Activated CD4-positive, alpha-beta T cell treated with anti-CD3 and anti-CD28 coated beads, Interleukin-2, amount 50 U/mL, for 24 hours (primary cell): ENCODE measurements at places on chromosomes 16 and 17.

- no peak for DNase-seq
Observed at GRCh38 chr16:1825381-1825863, 1.2 kb downstream of the HAGH start.

- no peak for DNase-seq
Observed at GRCh38 chr16:29820271-29820701, at the start of gene MVP. MVP (plus strand) TSS chr16:29820462; CDS start chr16:29830550, 10,088 bp downstream.

DNA sequence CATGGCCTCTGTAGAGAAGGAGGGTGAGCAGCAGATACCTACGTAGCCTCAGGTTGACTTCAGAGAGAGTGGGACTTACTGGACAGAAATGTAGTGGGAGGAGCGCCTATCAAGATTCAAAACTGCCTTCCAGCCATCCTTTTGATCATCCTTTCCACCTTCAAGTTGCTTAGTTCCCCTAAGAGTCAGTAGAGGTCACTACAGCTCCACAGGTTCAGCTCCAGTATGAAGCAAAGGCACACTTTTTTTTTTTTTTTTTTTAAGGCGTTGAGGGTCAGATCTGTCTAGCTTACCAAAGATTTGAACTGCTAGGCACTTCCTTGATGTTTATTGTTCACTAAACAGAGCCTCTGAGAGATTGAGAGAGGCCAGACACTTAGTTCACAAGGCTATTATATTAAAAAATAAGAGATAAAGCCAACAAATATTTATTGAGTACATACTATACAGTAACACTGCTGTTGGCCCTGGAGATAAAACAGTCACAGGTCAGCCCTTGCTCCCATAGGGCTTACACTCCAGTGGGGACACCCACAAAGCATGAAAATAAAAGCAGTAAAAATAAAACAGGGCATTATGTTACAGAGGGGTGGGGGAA is 3.1 kb downstream of the RNF227 start:
- peak; percentile 51 for DNase-seq

DNA sequence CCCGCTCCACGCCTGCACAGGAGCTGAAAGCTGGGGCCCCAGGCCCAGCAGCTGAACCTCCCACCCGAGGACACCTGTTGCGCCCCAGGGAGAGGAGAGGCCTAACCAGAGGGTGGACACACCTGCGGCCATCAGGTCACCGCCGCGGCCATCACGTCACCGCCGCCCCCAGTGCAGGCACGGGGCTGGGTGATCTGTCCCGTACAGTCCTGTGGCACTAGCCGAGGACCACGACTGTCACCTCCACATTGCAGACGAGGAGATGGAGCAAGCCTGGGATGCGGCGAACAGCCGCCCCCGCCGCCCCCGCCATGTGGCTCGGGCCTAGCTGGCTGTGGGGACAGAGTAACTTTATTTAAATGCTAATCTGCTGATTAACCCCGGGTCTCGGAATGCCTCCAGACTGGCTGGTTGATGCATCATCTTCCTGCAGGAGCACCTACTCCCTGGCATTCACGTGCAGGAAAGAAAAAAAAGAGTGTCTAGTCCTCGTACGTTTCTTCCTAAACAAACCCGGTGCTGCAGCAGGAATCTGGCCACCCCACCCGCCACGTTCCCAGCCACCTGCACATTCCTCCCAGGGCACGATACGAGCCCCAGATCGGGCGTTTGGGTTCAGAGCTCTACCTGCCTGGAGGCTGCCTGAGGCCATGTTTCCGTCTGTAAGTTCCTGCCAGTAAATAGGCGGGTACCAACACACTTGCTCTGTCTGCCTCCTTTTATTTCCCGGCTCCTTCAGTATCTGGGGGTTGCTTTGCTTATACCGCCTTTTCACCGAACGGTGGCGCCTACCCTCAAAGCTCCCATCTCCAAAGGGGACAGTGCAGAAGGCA is 29.9 kb downstream of the PIEZO1 start:
- DNase-seq: no peak

- DNase-seq: no peak
Observed at GRCh38 chr17:40901981-40902474, 17.0 kb upstream of the KRT20 start.

GRCh38 chr17:7853691-7854038 is 1.2 kb upstream of the TMEM88 start:
- DNase-seq: no peak

- no peak for DNase-seq
Observed at GRCh38 chr16:28182183-28182582, 29.6 kb downstream of the XPO6 start.

- no peak for DNase-seq
Observed at GRCh38 chr16:27826081-27826892, 237.2 kb downstream of the GSG1L start.

DNA sequence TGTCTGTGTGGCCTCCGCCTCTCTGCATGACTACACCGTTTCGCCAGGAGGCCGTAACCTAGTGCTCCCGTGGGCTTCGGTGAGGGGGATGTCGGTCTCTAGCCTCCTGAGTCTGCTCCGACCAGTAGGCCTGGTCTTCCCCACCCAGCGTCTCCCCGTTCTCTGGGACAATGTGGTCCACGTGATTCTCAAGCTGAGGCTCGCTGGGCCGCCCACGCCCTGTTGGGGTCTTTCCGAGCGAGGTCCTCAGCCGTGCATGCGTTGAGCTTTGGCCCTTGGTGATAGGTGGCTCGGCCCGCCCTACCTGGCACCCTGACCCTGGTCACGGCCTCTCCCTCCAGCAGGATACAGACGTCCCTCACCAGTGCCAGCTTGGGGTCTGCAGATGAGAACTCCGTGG is 30.9 kb downstream of the TSC2 start:
- no peak for DNase-seq

DNA sequence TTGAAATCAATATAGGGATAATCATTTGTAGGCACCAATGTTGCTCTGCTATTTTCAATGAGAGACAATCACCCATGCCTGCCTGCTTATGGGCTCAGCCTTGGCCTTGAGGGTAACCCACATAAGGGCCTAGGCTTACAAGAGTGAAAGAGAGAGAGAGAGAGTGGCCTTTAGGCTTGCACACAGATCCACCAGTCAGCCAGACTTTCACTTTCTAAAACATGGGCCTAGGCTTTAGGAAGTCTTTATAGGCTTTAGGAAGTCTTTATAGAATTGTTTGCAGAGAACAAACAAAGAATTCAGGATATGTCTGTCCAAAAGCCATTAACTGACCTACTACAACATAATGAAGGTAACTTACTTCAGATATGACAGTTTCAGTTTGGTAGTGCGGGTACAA is 3.4 kb downstream of the ABCA9 start:
- DNase-seq: no peak

GRCh38 chr16:31874366-31875111 is 932 bp downstream of the ZNF267 start:
- no peak for DNase-seq

DNA sequence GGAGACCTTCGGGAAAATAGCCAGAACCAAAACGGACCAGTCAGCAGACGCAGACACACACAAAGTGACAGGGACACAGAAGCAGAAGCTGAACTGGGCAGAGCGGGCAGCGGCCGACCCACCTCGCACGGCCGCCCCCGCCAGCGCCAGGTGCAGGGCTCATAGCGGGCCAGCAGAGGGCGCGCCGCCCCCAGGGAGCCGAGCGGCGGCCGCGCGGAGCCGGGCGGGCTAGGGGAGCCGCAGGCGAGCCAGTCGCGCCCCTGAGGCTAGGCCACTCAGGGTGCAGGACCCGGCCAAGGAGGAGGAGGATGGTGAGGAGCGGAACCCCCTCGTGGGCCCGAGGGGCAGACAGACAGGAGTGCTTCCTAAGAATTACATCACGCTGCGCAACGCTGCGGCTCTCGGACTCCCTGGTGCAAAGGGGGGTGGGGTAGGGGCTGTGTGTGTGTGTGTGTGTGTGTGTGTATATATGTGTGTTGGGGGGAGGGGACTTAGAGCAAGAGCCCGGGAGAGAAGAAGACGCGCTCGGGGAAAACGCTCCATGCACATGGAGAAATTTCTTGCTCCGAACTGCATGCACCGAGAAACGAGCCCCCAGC is 913 bp upstream of the NOG start:
- DNase-seq: peak; percentile 61

DNA sequence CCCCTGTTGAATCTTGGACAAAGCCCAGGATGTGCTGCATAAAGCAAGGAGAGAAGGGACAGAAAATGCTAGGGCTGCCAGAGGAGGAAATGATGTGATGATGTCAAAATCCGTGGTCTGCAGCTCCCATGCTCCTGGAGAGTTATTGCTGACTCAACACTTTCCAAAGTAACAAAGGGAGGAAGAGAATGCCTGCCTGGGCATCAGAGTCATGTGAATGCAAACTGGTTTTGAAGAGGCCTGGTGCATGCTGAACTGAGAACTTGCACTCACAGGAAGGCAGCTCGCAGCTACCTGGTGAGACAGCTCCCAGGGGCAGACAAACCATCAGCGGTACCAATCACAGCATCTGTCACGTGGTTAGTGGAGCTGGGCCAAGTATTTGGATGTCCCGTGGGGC is 2.8 kb downstream of the MARVELD3 start:
- DNase-seq: no peak

- no peak for DNase-seq
Observed at GRCh38 chr16:47972246-47972985, 183.4 kb downstream of the ABCC12 start.

DNA sequence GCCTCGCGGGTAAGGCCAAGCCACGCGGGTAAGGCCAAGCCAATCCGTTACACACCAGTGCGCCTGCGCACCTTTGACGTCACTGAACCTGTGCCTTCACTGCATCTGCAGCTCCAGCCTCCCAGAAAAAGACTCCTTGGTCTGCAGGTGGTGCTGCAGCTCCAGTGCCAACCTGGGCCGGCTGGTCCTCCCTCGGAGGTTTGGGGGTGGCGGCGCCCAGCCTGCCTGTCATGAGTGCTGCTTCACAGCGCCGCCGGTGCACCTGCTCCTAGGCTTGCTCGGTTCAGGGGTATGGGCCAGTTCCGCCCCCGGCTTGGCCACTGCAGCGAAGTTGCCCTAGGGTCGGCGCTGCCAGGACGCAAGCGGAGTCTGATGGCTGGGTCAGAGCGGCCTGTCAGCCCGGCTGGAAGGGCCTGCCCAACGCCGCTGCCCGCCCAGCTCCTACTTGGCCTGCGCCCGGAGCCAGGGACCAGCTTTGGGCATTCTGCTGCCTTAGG is 146.6 kb downstream of the USP22 start:
- DNase-seq: no peak

GRCh38 chr17:29674281-29674680 is 51.6 kb upstream of the CORO6 start:
- DNase-seq: no peak

DNA sequence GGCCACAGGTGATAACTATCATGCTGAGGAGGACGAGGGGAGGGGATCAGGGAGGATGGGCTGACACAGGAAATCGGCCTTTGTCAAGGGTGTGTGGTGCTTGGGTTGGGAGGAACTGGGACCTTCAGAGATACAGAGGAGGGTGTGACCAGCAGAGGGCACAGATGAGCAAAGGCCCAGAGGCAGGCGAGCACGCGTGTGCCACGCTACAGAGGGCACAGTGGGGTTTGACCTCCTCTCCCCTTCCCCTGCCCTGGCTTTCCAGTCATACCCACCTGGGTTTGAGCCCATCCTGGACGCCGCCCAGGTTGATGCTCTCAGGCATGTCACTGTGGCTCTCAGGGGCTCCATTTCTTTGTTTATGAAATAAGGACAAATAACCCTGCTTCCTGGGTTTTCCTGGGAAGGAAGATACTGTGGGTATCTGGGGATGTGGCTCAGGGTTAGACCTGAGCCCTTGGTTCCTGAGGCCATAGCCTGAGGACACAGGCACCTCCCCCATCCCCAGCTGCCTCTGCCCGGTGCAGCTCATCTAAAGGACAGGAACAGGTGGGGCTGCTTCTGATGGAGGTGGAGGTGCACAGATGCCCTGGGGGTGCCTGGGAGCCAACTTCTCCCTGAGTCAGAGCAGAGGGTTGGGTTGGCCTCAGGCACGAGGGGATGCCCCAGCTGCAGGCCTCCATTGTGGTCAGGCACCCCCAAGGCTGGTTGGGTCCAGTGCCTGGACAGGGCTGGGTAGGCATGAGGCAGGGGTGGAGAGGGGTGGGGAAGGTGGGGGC is 51.8 kb downstream of the BEAN1 start:
- DNase-seq: peak; percentile 78

DNA sequence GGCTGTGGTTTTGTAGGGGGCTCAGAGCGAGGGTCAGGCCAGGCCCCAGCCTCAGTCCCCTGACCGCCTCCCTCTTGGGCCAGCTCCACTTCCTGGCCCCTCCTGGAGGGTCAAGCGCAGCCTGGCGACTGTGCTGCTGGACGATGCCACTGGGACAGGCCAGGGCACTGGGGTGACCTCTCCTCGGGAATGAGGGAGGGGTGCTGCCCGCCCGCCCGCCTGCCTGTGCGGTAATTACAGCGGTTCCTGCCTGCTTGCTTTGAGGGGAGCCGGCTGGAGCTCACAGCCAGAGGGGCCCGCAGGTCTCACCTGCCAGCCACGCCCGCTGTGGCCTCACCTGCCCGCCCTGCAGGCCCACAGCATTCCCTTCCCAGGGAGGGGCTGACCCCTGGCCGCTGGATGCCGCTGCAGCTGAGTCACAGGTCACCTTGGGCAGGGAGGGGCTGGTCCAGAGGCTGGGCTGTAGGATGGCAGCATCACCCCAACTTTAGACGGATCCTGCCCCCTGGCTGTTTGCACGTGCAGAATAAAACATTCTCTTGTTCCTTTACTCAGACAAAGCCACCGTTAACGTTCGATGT is 76.7 kb upstream of the CBX4 start:
- DNase-seq: peak; percentile 4

DNA sequence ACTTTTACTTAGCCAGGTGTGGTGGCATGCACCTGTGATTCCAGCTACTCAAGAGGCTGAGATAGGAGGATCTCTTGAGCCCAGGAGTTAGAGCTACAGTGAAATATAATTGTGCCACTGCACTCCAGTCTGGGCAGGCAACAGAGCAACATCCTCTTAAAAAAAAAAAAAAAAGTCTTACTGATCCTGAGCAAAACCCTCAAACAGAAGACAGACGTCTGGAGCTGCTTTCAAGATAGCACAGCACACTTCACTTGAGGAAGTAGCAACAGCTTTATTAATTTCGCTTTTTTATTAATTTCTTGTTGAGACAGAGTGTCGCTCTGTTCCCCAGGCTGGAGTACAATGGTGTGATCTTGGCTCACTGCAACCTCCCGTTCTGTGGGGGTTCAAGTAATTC is 10.2 kb upstream of the GGA2 start:
- no peak for DNase-seq

DNA sequence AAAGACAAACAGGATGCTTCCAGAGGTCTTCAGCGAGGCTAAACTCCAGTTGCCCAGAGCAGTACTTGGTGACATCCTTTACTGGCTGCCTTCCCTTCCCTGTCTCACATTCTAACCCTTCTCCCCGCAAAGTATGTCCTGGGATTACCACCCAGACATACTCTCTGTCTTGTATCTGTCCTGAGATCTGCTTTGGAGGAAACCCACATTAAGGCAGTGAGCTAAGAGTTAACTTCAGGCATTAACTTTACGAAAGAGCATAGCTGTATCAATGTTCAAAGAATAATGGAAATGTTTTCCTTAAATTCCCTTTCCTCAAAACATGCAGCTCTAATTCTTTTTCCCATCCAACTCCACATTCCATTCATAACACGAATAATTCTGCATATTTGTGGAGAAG is 385.2 kb downstream of the NPIPA8 start:
- no peak for DNase-seq

GRCh38 chr16:31107465-31107867 is 720 bp upstream of the BCKDK start:
- DNase-seq: no peak

GRCh38 chr16:76235426-76235825 is 41.8 kb upstream of the CNTNAP4 start:
- DNase-seq: no peak
